Non-pigmented ciliary epithelial cell (primary cell): ENCODE measurements at places on chromosomes 3 and 15.

- no peak for DNase-seq
These were observed 127.1 kb downstream of the KLF13 start for GRCh38 chr15:31453558-31454318.

DNA sequence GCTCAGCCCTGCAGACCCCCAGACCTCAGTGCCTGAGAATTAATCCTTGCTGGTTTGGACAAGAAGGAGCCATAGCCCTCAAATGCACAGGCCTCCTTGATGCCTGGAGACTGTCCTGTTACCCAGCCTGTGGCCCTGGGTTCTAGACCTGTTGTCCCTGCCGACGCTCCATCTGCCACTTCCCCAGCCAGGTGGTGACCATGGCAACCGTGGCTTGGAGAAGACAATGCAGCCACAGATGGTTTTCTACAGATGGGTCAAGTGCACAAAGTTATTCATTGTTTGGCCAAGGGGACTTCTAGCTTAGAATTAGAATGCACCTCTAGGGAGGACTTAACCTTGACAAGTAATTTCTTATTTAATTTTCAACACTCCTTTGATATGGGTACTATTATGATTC, 297.1 kb downstream of the UACA start:
- no peak for DNase-seq

DNA sequence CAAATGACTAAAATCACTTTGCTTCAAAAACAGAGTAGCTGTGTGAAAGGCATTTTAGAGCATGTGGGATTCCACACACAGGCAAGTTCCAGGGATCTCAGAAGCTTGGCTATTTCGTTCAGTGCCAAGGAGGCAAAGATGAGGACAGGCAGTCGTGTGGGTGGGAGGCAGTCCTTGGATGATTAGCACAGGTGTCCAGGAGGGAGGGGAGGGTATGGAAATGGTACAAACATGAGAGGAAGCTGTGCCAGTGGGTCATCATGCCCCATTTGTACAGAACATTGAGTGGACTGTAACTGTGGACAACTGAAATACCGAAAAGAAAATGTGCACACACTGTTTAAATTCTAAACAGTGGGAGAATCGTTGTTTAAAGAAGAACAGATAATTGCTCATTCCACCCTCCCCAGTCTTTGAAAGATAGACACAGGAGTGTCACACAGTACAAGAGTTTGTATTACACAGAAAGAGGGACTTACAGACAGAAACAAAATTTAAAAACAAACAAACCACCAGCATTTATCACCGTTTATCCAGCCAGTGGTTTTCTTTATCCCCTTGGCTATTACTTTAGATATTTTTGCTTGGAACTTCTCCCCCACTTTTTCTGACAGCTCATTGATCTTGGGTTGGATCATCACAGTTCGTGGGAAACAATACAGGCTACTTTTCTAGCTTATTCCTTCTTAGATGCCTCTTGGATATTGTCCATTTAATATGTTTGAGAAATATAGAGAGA, 122.9 kb downstream of the GREM1 start:
- no peak for DNase-seq

DNA sequence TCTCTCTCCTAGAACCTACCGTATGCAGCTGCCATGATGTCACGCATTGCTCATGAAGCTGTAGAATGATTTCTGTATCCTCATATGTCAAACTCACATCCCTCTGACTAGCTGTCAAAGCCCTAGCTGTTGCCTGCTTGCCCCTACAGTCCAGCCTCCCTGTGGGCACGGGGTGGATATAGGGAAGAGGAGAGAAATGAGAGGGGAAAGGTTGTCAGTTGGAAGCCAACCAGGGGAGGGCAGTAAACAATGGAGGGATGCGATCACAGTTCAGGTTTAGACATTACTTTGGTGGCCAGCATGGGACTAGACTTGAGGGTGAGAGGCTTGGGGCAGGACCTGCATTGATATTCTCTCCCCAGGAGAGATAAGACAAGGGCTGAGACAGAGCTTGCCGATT, 1.7 kb upstream of the HDGFL3 start:
- no peak for DNase-seq
